Kidney capillary endothelial cell (primary cell): ENCODE measurements at places on chromosomes 11 and 22.

DNA sequence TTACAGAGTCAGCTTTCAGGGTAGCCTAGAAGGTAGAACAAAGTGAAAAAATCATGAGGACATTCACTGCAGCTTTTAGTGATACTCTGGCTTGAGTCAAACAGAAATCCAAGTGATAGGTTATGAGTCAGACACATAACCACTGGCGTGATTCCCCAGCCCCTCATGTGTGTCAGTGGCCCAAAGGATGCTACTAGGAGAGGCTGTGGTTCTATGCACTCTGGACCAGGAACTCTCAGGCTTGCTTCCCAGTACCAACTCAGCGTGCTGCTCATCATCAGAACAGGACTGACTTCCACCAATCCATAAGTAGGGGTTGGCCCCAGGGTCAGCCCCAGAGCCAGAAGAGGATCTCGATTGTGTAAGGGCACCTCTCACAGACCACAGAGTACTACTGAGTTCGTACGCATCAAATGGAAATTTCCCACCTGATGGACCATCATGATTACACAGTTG lies 116.8 kb downstream of the MED15 start:
- no peak for DNase-seq

GRCh38 chr11:125221461-125221860 lies 56.9 kb downstream of the PKNOX2 start:
- DNase-seq, result no peak

DNA sequence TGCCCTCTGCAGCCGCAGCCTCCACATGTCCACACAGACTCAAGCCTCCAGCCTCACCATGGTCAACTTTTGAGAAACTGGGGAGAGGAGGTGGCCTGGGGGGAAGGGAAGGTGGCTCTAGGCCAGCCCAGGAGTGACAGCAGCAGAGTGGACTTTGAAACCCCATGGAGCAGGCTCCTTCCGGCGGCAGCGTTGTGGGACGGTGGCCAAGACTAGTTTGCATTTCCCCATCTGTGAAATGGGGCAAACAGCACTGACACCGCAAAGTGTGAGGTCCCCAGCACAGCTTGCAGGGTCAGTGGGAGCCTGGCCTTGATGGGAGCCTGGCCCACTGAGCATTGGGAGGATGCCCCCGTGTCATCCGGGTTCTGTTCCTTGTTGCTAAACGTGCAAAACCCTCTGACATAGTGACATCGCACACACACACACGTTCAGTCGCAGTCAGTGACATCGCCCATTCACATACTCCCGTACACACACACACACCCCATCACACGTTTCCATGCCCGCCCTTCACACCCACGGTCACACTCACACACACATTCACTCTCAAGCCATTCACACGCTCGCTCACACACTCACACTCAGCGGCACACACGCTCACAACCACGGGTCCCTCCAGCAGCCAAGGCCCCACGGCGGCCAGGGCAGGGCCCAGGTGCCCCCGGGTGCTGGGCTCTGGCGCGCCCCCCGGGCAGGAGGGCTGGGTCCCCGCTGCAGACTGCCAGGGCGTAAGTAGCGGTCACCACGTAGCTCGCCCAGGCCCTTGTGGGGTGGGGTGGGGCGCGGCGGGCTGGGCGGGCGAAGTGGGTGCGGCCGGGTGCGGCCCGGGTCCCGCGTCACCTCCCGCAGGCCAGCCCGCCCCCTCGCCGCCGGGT lies 585 bp downstream of the CYB5R3 start:
- DNase-seq, result peak; percentile 19

- no peak for DNase-seq
Measured at GRCh38 chr11:130725421-130726233, 190.7 kb downstream of the SNX19 start.
